Activated CD4-positive, alpha-beta memory T cell treated with anti-CD3 and anti-CD28 coated beads, Interleukin-2, amount 10 ng/mL, durations not matched to agents 7 days and 5 days (primary cell): ENCODE measurements at places on chromosomes 1 and 21. TPM values are rescaled to one million over a fixed set of nuclear protein-coding genes. Genes with fewer than 3 reads are reported as not detected.
A peak's percentile ranks its signal among the peaks of the same experiment; 100 is the strongest.

- H3K4me3 ChIP-seq: no peak overlapping the region
- peaks cover 36% of the 10 kb centered on the region for H3K36me3 ChIP-seq
- H3K27ac ChIP-seq: no peak overlapping the region
- H3K27me3 ChIP-seq: no peaks in the 10 kb centered on the region
- DNase-seq: no peak
Observed at GRCh38 chr1:32099426-32099825, 8.4 kb upstream of the KPNA6 start.

- H3K4me1 ChIP-seq: no peaks in the 10 kb centered on the region
- H3K27me3 ChIP-seq: no peaks in the 10 kb centered on the region
- H3K27ac ChIP-seq: no peak overlapping the region
- H3K36me3 ChIP-seq: no peaks in the 10 kb centered on the region
Observed at GRCh38 chr1:106223213-106223612, 833.3 kb upstream of the PRMT6 start.

DNA sequence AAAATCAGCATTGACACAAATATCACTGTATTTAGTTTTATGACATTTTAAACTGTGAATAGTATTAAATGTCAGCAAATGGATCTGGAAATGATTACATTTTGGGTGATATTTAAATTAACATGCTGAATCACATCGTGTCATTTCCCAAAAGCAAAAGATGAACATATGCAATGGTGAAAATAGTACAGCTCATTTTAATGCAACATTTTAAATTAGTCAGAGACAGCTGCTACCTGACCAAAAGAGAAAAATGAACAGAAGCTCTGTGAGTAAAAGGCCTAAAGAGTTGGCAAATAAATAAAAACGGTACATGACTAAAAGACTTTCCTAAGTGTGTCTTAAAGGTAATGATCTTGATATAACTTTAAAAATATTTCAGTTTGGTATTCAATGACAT lies 86.0 kb upstream of the GNG4 start:
- H3K4me3 ChIP-seq: no peak overlapping the region
- H3K27ac ChIP-seq: no peak overlapping the region
- H3K27me3 ChIP-seq: no peaks in the 10 kb centered on the region
- peaks cover 25% of the 10 kb centered on the region for H3K36me3 ChIP-seq
- no peak for DNase-seq

DNA sequence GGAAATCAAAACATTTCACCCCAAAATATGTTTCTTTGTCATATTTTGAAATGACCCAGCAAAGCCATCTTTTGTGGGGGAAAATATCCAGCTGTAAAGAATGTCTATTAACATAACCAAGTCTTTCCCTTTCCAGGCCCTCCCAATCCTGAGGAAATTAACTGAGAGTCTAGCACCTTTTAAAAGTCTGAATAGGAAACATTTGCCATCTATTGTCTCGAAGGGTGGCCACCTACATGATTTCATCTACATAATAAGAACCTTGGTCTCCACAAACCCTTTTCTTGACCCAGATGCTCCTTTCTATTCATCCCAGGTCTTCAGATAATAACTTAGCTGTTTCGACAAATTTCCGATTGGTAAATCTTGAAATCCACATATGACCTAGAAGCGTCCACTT lies 5.4 kb upstream of the MT1HL1 start:
- H3K27me3 ChIP-seq: no peaks in the 10 kb centered on the region
- no peaks in the 10 kb centered on the region for H3K4me1 ChIP-seq
- H3K36me3 ChIP-seq: no peaks in the 10 kb centered on the region

- H3K27ac ChIP-seq: no peak overlapping the region
- DNase-seq: no peak
- peaks cover 15% of the 10 kb centered on the region for H3K4me1 ChIP-seq
- H3K27me3 ChIP-seq: no peaks in the 10 kb centered on the region
- H3K36me3 ChIP-seq: peaks cover 24% of the 10 kb centered on the region
- H3K4me3 ChIP-seq: no peak overlapping the region
Observed at GRCh38 chr1:66384258-66384921, 149.6 kb upstream of the SGIP1 start.

- peaks cover 88% of the 10 kb centered on the region for H3K27me3 ChIP-seq
- peak; percentile 39 for DNase-seq
- peaks cover 27% of the 10 kb centered on the region for H3K4me1 ChIP-seq
- no peak overlapping the region for H3K27ac ChIP-seq
- H3K4me3 ChIP-seq: peak overlapping the region; percentile 65
Observed at GRCh38 chr1:156435545-156436140, 64.9 kb downstream of the MEF2D start.

GRCh38 chr1:33635336-33636012 lies 163.0 kb downstream of the ZSCAN20 start:
- no peak overlapping the region for H3K4me3 ChIP-seq
- H3K36me3 ChIP-seq: no peaks in the 10 kb centered on the region
- no peaks in the 10 kb centered on the region for H3K4me1 ChIP-seq
- no peak overlapping the region for H3K27ac ChIP-seq

DNA sequence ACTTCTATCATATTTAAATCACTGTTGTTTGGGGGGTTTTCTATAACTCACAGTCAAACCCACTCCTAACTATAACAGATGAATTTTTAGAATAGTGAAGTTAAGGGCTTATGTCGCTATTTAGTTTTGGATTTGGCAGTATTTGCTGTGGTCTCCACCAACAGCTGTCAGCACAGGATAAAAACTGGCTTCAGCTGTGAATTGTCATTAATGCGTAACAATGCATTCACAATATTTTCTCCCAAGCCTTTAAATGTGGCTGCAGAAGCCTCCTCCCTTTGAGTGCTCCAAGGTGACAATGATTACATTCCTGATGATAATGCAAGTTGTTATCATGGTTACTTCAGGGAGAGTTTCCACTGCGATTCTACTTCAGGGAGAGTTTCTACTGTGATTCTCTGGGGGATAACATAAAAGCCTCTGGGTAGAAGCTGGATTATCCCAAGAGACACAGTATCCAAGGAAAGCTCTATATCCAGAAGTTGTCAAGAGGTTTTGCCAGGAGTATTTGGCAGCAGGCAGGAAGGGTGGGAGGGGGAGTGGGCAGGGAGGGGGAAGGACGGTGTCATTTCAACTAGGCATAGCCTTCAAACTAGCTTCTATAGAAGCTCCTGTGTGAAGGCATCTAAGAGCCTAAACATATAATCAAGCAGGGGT lies 14.9 kb upstream of the SMIM12 start:
- no peak overlapping the region for H3K4me3 ChIP-seq
- DNase-seq: no peak
- no peaks in the 10 kb centered on the region for H3K4me1 ChIP-seq
- H3K27me3 ChIP-seq: peaks cover 55% of the 10 kb centered on the region
- no peaks in the 10 kb centered on the region for H3K36me3 ChIP-seq
- no peak overlapping the region for H3K27ac ChIP-seq

DNA sequence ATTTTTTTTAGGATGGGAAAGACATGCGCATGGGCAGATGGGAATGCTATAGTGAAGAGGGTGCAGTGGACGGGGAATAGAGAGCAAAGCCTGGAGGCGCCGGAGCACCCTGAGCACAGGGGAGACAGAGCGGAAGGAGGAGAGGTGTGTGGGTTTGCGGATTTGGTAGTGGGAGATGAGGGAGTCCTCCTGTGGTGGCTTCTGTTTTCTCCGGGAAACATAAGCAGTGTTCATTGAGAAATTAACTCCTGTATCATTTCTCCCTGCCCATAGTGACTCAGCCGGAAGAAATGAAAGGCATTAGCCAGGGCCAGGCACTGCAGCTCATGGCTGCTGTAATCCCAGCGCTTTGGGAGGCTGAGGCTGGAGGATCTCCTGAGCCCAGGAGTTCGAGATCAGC lies 4.7 kb upstream of the PTPRF start:
- no peak for DNase-seq
- no peaks in the 10 kb centered on the region for H3K36me3 ChIP-seq
- no peak overlapping the region for H3K4me3 ChIP-seq
- H3K27me3 ChIP-seq: peaks cover 44% of the 10 kb centered on the region
- peaks cover 13% of the 10 kb centered on the region for H3K4me1 ChIP-seq

- peaks cover 61% of the 10 kb centered on the region for H3K36me3 ChIP-seq
- no peak overlapping the region for H3K27ac ChIP-seq
- H3K4me1 ChIP-seq: peaks cover 6% of the 10 kb centered on the region
- no peak for DNase-seq
- H3K4me3 ChIP-seq: no peak overlapping the region
- no peaks in the 10 kb centered on the region for H3K27me3 ChIP-seq
Observed at GRCh38 chr1:33328817-33329216, 7.9 kb upstream of the A3GALT2 start.

- no peak for DNase-seq
- H3K36me3 ChIP-seq: no peaks in the 10 kb centered on the region
- no peak overlapping the region for H3K4me3 ChIP-seq
- no peak overlapping the region for H3K27ac ChIP-seq
Observed at GRCh38 chr1:112165375-112165774, 175.9 kb upstream of the KCND3 start.

DNA sequence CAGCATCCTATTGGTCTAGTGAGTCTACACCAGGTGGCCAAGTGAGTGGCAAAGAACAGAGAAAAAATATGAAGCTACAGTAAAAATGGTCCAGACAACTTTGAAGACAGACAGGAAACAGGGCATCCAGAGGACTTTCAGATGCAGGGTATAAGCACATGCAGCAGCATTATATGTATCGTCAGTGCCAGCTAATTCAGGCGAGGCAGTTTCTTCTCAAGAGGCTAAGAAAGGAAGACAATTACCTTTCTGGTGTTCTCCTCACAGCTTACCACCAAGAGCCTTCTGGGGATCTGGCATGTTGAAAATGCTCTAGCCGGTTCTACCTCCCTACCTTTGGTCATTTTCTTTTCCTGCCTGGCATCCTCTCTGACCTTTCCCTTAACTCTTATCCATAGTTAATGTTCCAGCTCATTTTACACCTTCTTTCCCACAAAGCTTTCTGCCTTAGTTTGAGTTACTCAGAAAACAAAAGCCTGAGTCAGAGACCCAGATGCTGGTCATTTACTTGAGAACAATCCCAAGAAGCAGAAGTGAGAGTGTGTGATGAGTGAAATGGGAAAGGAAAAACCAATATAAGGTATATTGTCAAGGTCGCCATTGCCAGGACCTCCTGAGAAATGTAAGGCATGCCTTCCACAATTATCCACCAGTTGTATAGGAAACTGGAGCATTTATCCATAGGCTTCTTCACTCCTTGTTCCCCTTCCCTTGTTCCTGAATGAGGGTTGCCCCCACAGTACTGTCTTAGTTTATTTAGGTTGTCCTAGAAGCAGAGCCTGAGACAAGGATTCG lies 444.1 kb downstream of the PLPP3 start:
- no peaks in the 10 kb centered on the region for H3K27me3 ChIP-seq
- H3K4me1 ChIP-seq: no peaks in the 10 kb centered on the region
- DNase-seq: no peak
- no peak overlapping the region for H3K4me3 ChIP-seq
- H3K36me3 ChIP-seq: no peaks in the 10 kb centered on the region

- no peaks in the 10 kb centered on the region for H3K36me3 ChIP-seq
- no peak for DNase-seq
- peaks cover 11% of the 10 kb centered on the region for H3K27me3 ChIP-seq
- no peaks in the 10 kb centered on the region for H3K4me1 ChIP-seq
- H3K27ac ChIP-seq: no peak overlapping the region
Observed at GRCh38 chr1:84773933-84774497, 83.8 kb upstream of the SSX2IP start.

GRCh38 chr1:16717336-16718098 lies 22.8 kb upstream of the RNU1-4 start:
- peak; percentile 14 for DNase-seq
- H3K36me3 ChIP-seq: no peaks in the 10 kb centered on the region
- H3K27me3 ChIP-seq: peaks cover 34% of the 10 kb centered on the region
- no peak overlapping the region for H3K4me3 ChIP-seq
- no peak overlapping the region for H3K27ac ChIP-seq

- no peak for DNase-seq
- H3K4me1 ChIP-seq: no peaks in the 10 kb centered on the region
- H3K27me3 ChIP-seq: no peaks in the 10 kb centered on the region
- H3K36me3 ChIP-seq: no peaks in the 10 kb centered on the region
Observed at GRCh38 chr1:76426606-76427005, 352.1 kb downstream of the ST6GALNAC3 start.

DNA sequence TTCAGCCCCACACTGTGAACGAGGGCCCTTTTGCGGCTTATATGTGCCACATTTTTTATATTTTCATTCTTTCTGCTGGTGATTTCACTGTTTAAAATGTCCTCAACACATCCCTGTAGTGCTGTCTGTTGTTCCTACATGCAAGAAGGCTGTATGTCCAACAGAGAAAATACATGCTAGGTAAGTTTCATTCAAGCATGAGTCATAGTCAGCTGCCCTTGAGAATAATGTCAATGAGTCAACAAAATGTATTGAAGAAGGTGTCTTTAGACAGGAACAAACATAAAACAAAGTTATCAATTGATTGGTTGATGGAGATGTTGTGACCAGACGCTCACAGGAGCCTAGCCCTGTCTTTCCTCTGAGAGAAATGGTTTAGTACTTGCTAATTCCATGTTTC lies 553.4 kb downstream of the PLPP3 start:
- H3K27me3 ChIP-seq: no peaks in the 10 kb centered on the region
- H3K4me3 ChIP-seq: no peak overlapping the region

DNA sequence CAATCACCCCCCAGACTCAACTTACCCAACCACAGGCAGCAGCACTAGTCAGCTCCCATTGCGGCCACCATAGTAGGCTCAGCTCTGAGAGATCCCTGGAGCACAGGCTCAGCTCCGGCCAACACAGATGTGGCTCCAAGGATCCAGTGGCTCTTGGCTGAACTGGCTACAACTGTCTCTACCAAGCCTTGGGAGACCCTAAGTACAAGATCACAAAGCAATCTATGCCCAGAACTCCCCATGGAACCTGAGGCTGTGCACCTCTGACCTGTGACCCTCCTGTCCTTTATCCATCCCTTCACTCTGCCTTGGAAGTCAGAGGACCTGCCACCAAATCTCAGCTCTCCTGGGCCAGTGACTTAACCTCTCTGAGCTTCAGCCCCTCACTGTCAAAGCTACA lies 61.8 kb upstream of the GJB5 start:
- no peak for DNase-seq
- H3K27ac ChIP-seq: no peak overlapping the region
- no peaks in the 10 kb centered on the region for H3K36me3 ChIP-seq
- no peaks in the 10 kb centered on the region for H3K4me1 ChIP-seq

GRCh38 chr1:115275216-115275615 lies 62.8 kb downstream of the NGF start:
- H3K36me3 ChIP-seq: no peaks in the 10 kb centered on the region
- no peak for DNase-seq
- peaks cover 7% of the 10 kb centered on the region for H3K27me3 ChIP-seq
- no peak overlapping the region for H3K4me3 ChIP-seq

GRCh38 chr1:205813755-205814058 lies 709 bp upstream of the SLC41A1 start:
- H3K27me3 ChIP-seq: peaks cover 13% of the 10 kb centered on the region
- H3K4me1 ChIP-seq: peaks cover 39% of the 10 kb centered on the region
- peak overlapping the region; percentile 47 for H3K27ac ChIP-seq
- peak overlapping the region; percentile 85 for H3K4me3 ChIP-seq
- peaks cover 18% of the 10 kb centered on the region for H3K36me3 ChIP-seq

GRCh38 chr1:41842993-41843755 lies 75.5 kb downstream of the HIVEP3 start:
- H3K27ac ChIP-seq: no peak overlapping the region
- H3K36me3 ChIP-seq: peaks cover 10% of the 10 kb centered on the region

GRCh38 chr1:230232371-230232771 lies 165.3 kb downstream of the GALNT2 start:
- no peak for DNase-seq
- no peak overlapping the region for H3K27ac ChIP-seq
- no peaks in the 10 kb centered on the region for H3K27me3 ChIP-seq
- H3K4me3 ChIP-seq: no peak overlapping the region

The PPP2R5A gene
- total RNA-seq: 65.9 TPM

The DNASE2B gene
- not detected for total RNA-seq

The UBL4B gene
- not detected for total RNA-seq

The HHAT gene
- total RNA-seq: 0.76 TPM

The OR2T2 gene
- not detected for total RNA-seq

The TMEM79 gene
- total RNA-seq: 8.9 TPM
